ENCODE measurements at places on chromosomes 12 and 14.

DNA sequence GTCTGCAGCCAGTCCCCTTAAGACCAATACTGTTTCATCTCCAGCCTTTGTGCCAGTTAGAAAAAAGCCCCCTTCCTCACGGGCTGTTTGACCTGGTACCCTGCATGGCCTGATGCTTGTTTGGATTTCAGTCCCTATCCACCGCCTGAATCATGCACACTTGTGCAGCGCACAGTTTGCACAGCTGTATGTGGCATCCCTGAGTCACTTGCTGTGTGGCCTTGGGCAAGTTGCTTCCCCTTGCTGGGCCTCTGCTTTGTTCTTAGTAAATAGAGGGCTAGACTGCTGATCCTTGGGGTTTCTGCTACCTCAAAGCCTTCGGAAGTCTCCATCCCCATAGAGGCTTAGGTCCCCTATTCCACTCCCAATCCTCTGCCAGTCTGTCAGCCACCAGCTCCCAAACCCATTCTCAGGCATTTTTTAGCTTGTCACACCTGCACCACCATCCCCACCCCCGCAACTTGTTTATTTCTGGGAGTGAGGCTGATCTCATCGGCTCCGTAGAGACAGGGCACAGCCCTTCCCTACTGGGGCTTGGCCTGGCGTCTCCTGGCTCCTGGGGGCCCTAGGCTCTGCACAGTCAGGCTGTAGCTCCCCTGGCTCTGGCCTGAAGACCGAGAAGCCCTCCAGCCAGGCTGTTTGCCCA lies 8.8 kb downstream of the KRT80 start:
- no peak for DNase-seq

GRCh38 chr12:44582521-44582920 lies 293.6 kb downstream of the NELL2 start:
- no peak for DNase-seq

DNA sequence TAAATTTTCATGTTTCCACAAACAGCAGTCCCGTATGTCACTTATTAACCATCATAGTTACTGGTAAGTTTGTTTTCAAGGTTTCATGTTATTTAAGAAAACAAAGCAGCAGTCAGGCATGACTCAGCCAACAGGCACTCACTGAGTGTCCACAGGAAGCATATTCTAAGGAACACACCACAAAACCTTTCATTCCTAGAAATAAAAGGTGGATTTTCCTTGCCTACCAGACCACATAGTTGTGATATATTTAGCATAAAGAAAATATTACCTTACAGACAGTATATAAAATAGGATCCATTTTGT lies 143.3 kb upstream of the AVPR1A start:
- no peak for DNase-seq

GRCh38 chr14:63892265-63892664 lies 39.5 kb downstream of the SYNE2 start:
- no peak for DNase-seq

DNA sequence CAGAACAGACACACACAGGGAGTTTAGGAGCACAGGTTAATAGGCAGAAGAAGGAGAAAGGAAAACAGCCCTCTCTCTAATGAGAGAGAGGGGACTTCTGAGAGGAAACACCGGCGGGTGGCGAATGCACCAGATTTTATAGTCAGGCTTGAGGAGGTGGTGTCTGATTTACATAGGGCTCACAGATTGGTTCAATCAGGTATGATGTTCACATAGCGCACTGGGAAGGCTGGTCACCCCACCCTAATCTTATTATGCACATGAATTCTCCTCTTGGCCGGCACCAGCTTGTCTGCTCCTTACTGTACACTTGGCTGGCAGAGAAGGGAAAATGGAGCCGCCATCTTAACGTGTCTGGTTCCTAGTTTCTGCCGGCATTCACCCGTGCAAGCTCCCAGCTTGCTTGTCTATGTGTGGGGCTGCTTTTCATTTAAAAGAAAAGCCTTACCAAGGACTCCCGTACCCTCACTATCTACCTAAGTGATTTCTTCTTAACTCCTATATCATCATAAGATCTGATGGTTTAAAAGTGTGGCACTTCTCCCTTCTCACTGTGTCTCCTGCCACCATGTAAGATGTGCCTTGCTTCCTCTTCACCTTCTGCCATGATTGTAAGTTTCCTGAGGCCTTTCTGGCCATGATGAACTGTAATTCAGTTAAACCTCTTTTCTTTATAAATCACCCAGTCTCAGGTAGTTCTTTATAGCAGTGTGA lies 15.1 kb downstream of the BCAT1 start:
- no peak for DNase-seq

DNA sequence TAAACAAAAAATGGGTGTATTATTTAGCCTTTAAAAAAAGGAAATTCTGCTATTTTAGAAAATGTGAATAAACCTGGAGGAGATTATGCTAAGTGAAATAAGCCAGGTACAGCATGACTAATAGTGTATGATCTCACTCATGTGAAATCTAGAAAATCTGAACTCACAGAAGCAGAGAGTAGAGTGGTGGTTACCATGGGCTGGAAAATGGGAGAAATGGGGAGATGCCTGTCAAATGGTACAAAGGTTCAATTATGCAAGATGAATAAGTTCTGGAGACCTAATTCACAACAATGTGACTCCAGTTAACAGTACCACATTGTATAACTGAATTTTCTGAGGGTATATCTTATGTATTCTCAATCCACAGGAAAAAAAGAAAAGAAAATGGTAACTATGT lies 17.4 kb upstream of the LEMD3 start:
- DNase-seq, result no peak

DNA sequence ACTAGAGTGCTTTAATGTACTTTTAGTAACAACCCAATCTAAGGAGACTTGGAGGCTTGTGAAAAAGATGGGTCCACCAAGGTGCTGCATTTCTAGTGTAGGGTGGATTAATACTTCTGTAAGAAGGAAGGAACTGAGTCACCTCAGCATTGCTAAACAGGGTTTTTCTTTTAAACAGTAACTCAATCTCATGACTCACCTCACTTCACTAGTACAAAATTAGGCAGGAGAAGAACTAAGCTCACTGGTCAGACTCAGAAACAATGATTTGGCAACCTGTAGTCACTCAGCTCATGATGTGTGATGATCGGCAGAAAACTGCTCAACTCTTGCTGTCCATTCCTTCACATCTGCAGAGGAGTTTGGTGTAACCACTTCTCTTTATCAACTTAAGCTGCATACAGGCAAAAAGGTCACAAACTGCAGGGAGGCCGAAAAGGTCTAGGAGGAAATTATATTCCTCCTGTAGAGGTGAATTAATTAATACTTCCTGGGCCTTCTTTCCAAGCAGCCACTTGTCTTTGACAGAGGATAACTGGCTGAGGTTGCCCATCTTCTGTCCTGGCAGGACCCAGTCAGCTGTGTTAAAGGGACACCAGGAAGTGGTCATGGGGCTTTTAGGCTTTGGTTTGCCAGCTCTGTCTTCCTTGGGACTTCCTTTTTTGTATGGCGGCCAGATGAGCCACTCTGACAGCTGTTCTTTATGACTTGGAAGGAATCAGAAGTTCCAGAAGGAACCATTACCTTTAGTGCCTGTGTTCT lies 466.9 kb downstream of the FUT8 start:
- no peak for DNase-seq

GRCh38 chr14:85300107-85300506 lies 229.8 kb upstream of the FLRT2 start:
- no peak for DNase-seq

- no peak for DNase-seq
Measured at GRCh38 chr12:69161829-69162228, 77.5 kb upstream of the CPSF6 start.

GRCh38 chr12:12194206-12194605 lies 72.6 kb downstream of the LRP6 start:
- DNase-seq, result no peak

DNA sequence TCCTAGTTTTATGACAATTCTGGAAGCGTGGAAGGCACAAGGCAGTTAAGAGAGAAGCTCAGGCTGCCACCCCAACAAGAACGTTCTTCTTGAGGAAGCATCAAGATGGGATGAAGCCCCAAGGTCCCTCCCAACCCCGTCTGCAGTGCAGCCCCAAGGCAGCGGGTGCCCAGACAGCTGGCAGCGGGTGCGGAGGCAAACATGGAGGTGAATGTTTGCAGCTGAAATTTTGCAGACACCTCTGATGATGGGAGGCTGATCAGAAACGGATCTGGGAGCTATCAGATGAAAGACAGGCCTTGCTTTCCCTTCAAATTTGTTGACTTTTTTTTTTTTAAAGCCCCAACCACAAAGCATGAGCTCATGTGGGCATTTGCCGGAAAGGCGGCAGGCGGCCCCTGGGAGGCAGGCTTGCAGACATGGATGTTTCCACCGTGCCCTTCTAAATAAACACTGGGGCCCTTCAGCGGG lies 230.7 kb upstream of the RTL1 start:
- no peak for DNase-seq

DNA sequence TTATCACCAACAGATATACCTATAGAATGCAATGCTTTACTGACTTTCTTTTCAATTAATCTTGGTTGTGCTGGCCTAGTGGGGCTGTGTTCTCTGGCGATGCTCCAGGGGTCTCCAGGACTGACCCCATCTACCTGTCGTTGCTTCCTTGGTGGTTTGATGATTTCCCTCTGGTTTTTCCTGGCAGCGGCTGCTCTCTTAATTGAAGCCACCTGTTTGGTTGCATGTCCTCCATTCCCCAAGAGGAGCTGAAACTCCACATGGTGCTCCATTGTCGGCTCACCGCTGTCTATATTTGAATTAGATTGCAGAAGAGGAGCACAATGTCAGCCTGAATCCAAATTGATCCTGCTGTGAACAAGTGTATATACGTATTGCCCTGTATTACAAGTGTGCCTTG lies 7.1 kb upstream of the IFNG-AS1 start:
- DNase-seq, result no peak

- DNase-seq, result no peak
Measured at GRCh38 chr12:67367843-67368242, 98.7 kb downstream of the CAND1 start.

DNA sequence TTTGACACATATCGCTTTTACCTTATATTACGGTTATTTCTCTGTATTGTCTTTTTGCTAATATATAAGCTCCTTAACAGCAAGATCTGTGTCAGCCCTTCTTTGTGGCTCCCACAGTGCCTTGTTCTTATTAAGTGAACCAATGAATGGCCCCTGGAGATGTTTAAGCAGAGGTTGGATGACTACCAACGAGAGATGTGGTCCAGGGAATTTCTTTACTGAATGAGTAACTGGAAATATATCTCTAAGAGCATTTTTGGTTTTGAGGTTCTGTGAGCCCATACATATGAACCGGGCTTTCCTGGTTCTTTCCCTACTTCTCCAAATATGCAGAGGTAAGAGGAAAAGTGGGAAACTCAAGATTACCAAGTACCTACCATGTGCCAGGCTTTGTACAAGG lies 23.5 kb downstream of the CALCOCO1 start:
- no peak for DNase-seq

GRCh38 chr14:71048393-71048792 lies 141.1 kb downstream of the PCNX1 start:
- no peak for DNase-seq

GRCh38 chr14:101600891-101601605 lies 39.8 kb downstream of the DIO3 start:
- no peak for DNase-seq

DNA sequence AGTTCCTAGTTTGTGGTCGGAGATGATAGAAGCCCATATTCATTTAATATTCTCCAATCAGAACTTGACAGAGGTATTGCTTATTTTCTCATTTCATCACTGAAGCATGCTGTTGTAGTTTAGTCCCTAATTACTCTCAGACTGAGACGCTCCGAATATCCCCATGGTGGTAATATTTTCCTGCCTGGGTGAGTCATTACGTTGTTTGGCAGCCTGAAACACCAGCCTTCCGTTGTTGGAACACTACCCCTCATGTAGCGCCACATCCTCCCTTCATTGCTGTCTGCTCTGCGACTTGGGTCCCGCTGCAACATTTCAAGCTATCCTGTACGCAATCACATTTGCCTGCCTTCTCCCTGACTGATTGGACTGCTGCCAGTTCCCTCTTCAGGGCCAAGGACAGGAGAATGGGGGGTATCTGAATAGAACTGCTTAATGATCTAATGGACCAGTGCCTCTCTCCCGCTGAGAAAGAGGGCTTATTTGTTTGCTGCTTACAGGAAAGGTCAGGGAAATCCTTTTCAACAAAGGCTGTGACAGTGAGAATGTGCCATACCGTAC lies 369.1 kb downstream of the NPAS3 start:
- no peak for DNase-seq

DNA sequence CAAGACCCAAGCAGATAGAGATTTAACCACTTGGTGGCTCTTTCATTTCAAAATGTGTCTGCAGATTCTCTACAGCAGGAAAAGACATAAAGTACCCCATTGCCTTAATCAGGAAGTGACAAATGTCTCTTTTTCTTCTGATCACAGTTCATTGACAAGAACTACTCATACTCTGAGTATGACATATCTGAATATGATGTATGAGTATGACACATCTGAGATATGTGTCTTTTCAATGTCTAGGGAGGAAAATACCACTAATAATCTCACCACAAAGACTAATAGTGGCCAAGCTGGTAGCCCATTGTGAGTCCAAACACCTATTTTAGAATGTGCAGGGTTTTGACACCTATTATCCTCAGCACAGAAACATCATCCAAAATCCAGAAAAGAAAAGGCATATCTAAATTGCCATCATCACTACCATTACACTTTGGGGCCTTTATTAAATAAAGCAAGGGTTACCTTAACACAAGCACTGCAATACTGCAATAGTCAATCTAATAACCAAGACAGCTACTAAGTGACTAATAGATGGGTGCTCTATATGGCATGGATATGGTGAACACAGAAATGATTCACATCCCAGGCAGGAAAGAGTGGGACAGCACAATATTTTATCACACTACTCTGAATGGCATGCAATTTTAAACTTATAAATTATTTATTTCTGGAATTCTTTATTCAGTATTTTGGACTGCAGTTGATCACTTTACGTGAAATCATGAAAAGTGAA lies 243.7 kb upstream of the FAR2 start:
- DNase-seq, result no peak

- no peak for DNase-seq
Measured at GRCh38 chr12:29797565-29798355, 14.0 kb upstream of the TMTC1 start.

- DNase-seq, result no peak
Measured at GRCh38 chr14:54478636-54479215, 10.1 kb downstream of the GMFB start.
